ENCODE measurements at places on chromosomes 6 and 20. TPM values are rescaled to one million over a fixed set of nuclear protein-coding genes. Genes with fewer than 3 reads are reported as not detected.

DNA sequence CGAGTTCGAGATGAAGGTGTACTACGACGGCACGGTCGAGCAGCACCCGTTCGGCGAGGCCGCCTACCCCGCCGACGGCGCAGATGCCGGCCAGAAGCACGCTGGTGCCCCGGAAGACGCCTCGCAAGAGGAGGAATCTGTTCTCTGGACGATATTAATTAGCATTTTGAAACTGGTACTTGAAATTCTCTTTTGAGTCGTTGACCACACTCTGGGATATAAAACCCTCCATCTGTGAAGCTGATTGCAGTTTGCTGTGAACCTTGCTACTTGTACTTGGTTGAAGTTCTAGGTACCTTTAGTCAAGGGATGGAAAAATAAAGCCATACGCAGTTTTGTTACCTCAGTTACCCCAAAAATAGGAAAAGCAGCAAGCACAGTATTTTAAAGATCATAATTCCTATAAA lies 917 bp downstream of the C6orf120 start:
- DNase-seq = no peak

DNA sequence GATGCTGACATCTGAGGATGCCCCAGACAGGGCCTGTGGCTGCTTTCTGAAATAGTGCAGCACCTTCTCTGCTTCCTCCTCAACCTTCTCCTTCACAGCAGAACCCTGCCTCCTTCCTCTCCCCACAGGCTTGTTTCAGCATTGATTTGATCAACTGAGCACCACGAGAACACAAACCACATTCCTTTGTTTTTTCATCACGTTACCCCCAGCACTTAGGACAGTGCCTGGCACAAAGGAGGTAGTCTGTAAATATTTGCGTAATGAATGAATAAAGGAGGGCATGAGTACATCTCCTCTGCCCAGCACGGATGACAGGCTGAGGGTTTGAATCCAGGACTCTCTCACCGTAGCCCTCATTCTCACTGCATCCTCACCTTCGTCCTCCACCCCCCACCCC lies 21.3 kb upstream of the WFDC2 start:
- DNase-seq = peak; percentile 17

- no peak for DNase-seq
Observed at GRCh38 chr6:143078468-143079324, 18.0 kb downstream of the AIG1 start.

DNA sequence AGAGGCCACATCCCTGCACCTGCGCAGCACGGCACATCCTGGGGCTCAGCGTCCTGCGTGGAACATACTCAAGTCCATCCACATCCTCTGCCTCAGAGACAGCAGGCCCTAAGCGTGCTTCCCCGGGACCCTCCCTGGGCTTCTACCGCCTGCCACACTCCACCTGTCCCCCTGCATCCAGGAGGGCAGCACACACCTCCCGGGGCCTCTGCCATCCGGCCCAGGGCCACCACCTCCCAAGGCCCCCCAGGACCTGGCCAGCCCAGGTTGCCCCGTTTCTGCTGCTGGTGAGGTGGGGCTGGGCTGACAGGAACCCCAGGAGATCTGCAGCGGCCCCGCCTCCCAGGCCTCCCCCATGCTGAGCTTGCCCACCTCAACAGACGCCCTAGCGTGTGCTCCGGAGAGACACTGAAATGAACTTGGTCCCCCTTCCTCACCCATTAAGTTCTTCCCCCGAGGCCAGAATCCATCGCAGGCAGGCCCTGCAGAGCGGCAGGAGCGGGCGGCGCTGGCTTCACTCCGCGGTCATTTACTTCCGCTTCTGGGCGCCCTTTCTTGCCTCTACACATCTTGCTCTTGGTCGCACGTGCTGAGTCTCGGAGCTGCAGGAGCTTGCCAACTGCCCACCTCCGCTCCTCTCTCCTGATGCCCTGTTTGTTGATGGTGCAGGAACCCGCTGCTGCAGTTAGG lies 235.3 kb downstream of the TAF4 start:
- DNase-seq = no peak

DNA sequence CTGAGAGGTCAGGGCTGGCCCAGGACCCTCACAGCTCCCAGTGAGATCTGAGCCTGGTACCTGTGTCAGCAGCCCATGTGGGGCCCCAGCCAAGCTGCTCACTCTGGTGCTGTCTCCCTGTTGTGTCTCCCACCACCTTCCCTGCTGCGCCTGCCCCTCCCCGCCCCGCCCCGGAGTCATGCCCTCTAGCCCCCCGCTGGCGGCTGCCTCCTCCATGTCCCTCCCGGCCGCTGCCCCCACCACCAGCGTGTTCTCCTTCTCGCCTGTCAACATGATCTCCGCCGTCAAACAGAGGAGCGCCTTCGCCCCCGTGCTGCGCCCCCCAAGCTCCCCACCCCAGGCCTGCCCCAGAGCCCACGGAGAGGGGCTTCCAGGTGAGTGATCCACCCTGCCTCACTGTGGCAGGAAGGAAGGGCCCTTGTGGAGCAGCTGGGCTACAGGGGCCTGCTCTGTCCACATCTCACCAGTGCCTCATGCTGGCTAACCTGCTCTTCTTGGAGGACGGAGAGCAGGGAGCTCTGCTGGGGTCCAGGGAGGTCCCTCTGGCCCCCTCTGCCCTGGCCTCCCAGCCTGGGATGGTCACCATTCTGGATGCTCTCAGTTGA lies 44.9 kb downstream of the CPXM1 start:
- DNase-seq = no peak

DNA sequence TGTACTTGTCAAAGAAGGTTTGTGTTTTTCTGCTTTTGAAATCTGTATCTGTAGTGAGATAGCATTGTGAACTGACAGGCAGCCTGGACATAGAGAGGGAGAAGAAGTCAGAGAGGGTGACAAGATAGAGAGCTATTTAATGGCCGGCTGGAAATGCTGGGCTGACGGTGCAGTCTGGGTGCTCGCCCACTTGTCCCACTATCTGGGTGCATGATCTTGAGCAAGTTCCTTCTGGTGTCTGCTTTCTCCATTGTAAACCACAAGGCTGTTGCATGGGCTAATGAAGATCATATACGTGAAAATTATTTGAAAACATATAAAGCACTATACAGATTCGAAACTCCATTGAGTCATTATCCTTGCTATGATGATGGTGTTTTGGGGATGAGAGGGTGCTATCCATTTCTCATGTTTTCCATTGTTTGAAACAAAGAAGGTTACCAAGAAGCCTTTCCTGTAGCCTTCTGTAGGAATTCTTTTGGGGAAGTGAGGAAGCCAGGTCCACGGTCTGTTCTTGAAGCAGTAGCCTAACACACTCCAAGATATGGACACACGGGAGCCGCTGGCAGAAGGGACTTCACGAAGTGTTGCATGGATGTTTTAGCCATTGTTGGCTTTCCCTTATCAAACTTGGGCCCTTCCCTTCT lies 18.4 kb downstream of the CD83 start:
- no peak for DNase-seq

DNA sequence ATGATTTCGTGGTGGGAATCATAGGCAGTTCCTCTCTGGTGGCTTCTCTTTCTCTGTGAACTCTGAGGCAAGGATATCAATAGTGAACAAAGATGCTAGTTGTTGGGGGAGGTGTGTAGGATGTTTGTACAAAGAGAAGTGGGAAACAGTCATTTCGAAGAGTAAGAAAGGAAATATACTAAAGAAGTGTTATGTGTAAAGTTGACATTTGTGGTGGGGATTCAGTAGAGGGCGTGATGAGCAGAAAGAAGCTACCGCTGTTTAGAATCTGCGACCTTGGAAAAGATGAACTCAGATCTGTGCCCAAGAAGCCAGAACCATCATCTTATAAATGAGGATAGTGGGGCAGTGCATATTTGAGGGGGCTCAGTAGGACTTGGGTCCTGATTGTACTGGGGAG lies 11.4 kb downstream of the SLC35F1 start:
- DNase-seq = no peak

DNA sequence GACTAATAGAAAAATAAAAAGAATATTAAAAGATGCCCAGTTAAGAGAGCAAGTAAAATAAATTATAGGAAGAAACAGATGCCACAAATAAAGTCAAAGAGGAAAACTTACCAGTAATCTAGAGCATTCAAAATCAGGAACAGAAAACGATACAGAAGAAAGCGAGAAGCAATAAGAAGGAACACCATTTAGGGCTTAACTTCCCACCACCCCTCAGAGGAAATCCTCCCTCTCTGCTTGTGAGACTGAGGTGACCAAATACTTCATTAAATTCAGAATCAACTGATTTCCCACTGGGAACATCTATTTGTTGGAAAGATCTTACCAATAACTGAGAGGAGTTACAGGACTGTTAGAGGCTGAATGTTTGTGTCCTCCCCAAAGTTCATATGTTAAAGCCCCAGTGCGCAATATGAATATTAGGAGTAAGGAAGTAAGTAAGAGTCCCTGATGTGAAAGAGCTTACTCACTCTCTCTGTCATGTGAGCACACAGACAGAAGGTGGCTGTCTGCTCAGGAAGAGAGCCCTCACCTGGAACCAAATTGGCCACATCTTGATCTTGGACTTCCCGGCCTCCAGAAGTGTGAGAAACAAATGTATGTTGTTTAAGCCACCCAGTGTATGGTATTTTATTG lies 19.5 kb downstream of the KATNA1 start:
- peak; percentile 67 for DNase-seq

- no peak for DNase-seq
Observed at GRCh38 chr6:102984357-102984756, 1590.8 kb downstream of the GRIK2 start.

- DNase-seq = peak; percentile 12
Observed at GRCh38 chr6:107600936-107601335, 111.0 kb downstream of the SOBP start.

DNA sequence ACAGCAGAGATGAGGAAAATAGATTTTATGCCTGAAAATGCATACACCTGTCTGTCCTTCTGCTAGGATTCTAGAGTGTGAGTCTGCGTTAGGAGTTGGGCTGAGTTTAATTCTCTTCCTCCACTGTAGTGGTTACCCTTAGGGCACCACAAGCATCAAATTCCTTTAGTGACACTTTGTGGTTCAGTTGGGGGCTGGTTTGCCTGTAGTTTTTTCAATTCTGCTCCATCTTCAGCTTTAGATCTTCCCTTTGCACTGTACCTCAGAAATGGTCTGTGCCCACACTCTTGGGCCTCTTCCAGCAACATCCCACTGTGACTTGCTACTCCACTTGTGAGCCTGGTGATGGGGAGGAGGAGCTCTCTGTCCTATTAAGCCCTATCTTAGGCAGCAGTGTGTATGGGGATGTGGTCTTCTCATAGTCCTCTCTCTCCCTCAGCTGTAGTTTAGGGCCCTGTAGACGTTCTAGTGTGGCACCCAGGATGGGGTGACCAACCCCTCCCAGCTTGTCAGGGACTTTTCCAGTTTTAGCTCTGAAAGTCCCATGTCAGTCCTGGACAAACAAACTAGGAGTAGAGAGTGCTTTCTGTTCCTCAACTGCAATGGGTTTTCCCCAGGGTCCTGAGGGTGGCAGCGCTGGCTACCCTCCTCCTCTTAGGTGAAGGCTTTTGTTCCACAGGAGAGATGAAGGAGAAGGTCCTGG lies 19.7 kb upstream of the OGFRL1 start:
- DNase-seq = no peak

RAB32 gene
- total RNA-seq = 79.9 TPM

ESR1 gene
- total RNA-seq = 0.33 TPM

KCNB1 gene
- 0.17 TPM for total RNA-seq

TMEM74B gene
- total RNA-seq = 0.67 TPM

GLP1R gene
- total RNA-seq = under 0.01 TPM

POPDC3 gene
- total RNA-seq = 14.4 TPM

OLIG3 gene
- not detected for total RNA-seq

MEA1 gene
- 80.3 TPM for total RNA-seq

All from mammary epithelial cell (primary cell).